ENCODE measurements at places on chromosomes 7 and 10.

GRCh38 chr7:43756368-43757072 is 2.0 kb upstream of the BLVRA start:
- no peak for DNase-seq

- DNase-seq = no peak
Observed at GRCh38 chr7:52475001-52475582, 560.3 kb upstream of the POM121L12 start.

DNA sequence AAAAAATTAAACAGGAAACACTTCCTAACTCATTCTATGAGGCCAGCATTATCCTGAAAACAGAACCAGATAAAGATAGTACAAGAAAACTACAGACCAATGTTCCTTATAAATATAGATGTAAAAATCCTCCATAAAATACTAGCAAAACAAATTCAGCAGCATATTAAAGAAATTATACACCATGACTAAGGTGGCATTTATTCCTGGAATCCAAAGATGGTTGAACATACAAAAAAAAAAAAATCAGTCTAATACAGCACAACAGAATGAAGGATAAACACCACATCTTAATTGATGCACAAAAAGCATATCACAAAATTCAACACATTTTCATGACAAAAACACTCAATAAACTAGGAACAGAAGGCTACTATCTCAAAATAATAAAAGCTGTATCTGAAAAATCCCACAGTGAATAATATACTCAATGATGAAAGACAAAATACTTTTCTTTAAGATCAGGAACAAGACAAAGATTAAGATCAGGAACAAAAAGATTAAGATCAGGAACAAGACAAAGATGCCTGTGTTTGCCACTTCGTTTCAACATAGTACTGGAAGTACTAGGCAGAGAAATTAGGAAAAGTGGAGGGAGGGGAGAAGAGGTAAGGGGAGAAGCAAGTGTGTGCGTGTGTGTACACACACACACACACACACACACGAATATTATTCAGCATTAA is 95.6 kb downstream of the SNX13 start:
- no peak for DNase-seq

DNA sequence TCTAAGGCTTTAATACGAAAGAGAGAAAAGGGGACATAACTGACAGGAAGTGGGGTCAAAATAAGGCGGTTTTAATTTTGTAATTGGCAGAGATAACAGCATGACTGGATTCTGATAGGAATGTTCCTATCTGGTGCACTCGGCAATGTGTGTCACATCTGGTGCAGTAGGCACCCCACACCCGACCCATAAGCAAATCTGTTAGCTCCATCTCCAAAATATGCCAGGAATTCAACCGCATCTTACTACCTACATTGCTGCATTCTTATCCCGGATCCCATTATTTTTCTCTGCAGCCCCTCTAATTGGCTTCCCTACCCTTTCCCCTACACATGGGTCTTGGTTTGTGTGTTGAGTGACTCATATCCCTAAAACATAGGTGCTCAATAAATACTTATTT is 19.1 kb upstream of the GALNT11 start:
- DNase-seq = no peak

- DNase-seq = no peak
Observed at GRCh38 chr10:47370878-47371277, 13.2 kb downstream of the ZNF488 start.

Measured in activated CD8-positive, alpha-beta memory T cell treated with anti-CD3 and anti-CD28 coated beads for 1 hour (primary cell).